ENCODE measurements at places on chromosomes 1 and 21.

- DNase-seq, result no peak
These were observed 138.3 kb downstream of the MAP3K21 start for GRCh38 chr1:233465745-233466343.

DNA sequence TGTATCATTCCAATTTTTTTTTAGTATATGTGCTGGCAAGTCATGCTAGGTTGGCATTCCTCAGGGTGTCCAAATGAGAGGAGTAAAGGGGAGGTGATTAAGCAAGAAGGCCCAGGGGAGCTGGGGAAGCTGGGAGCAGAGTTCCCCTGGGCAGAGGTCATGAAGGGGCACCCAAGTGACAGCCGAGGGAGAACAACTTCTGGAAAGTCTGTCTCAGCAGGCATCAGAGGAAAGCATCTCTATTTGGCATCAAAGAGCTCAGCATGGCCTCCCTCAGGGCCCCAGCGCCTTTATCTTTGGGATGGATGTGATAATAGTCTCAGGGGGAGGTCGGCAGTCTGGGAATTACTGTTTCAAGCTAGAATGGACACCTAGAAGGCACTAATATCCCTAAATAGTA is 5.0 kb upstream of the ENO1 start:
- no peak for DNase-seq

- DNase-seq, result no peak
These were observed 19.3 kb downstream of the TEX38 start for GRCh38 chr1:46690931-46691421.

GRCh38 chr1:157001304-157001703 is 44.2 kb downstream of the ARHGEF11 start:
- DNase-seq, result no peak

- peak; percentile 88 for DNase-seq
These were observed 10.9 kb downstream of the C1orf216 start for GRCh38 chr1:35707601-35708440.

DNA sequence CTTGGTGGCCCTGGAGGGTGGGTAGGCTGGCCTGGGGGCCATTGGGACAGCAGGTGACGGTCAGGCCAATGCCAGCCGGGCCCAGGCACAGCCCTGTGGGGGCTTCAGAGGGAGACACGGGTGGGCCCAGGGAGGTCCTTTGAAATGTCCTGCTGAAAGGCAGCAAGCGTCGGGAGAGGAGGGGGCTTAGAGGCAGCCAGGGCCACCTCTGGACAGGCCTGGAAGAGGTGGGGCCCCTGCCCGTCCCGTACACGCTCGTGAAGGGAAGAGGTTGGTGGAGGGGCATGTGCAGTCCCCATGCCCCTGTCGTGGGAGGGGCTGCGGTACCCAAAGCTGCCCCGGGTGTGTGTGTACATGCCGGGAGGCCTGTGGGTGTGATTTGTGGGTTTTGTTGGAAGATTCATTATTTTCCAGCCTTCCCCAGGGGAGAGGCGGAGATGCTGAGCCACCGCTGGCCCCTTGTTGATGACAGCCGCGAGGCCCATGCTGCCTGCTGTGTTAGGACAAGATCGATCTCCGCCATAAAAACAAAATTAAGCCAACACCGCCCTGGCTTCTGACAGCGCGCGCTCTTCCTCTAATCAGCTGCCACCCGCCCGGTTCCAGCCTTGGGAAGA is 3.4 kb upstream of the PLCH2 start:
- no peak for DNase-seq

- no peak for DNase-seq
These were observed 178.9 kb upstream of the GREM2 start for GRCh38 chr1:240790856-240791255.

- DNase-seq, result no peak
These were observed 141.9 kb upstream of the C1orf21 start for GRCh38 chr1:184244962-184245361.

DNA sequence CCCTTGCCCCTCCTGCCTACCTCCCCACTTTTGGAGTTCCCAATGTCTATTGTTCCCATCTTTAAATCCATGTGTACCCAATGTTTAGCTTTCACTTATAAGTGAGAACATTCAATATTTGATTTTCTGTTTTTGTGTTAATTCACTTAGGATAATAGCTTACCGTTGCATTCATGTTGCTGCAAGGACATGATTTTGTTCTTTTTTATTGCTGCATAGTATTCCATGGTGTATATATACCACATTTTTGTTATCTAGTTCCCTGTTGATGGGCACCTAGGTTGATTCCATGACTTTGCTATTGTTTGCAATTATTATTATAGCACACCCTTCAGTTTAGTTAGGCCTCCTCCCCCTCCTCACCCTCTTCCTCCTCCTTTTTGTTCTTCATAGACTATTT is 33.5 kb upstream of the ADAR start:
- no peak for DNase-seq

DNA sequence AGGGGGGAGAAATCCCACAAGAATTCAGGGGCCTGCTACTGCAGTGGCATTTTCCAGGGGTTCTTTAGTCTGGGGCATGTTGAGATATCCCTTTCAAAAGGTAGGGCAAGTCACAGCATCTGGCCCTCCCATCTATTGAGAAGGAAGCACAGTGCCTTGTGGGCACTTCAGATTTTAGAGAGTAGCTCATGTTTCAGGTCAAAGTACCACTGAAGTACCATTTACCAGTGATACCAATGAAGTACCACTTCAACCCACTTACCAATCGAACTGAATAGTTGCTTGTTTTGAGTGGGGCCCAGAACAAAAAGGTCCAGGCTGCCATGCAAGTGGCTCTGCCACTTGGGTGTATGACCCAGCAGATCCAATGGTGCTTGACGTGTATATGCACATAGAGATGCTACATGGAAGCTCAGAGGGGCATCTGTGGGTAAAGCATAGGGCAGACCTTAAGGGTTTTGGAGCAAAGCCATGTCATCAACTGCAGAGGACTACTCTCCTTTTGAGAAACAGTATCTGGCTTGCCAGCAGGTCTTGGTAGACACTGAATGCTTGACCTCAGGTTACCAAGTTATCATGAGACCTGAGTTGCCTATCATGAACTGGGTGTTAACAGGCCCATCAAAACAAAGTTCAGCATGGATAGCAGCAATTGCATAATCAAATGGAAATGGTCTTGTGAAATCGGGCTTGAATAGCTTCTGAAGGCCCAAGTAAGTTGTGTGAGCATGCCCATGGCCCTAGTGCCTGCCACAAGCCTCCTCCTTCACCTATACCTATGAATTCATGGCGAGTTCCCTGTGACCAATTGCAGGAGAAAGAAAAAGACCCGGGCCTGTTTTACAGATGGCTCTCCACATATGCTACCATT is 23.5 kb downstream of the PLA2G2D start:
- no peak for DNase-seq

DNA sequence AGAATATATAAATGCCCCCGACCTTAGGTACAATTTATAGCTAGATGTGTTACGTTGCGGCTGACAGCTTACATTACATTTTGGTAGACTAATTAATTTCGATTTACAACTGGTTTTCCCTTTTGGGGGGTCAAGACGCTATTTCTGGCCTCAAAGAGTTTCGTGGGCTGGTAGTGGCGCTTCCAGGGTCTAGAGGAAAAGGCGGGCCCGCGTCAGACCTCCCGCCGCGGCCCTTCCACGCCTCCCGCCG is 391 bp downstream of the IFT25 start:
- no peak for DNase-seq

GRCh38 chr1:47201179-47201578 is 11.3 kb upstream of the PDZK1IP1 start:
- no peak for DNase-seq

DNA sequence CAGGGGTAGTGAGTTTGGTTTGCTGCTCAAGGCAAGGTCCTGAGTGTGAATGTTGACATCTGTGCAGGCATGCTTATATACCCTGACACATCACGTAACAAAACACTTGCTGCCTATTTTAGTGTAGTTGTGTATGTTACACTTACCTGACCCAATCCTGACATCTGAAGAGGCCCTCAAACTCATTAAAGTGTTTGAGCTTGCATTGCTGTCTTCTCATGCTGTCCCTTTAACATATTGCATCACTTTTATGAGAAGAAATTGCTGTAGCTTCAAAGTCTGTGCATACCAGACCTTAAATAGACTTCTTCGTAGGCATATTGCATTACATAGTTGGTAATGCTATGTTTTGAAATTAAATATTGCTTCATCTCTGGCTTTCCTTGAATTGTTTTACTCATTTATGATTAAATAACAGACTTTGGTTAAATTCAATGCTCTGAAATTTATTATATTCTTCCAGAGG is at the start of gene KRTAP19-3:
TSS of gene KRTAP19-3 (minus strand) at position 51 of the 466 bp plus-strand sequence. CDS start 56 bp downstream, outside the sequence.
- no peak for DNase-seq

- no peak for DNase-seq
These were observed 21.9 kb downstream of the LGALS8 start for GRCh38 chr1:236545621-236546169.

- DNase-seq, result no peak
These were observed 18.4 kb downstream of the MTX1 start for GRCh38 chr1:155226910-155227260.

DNA sequence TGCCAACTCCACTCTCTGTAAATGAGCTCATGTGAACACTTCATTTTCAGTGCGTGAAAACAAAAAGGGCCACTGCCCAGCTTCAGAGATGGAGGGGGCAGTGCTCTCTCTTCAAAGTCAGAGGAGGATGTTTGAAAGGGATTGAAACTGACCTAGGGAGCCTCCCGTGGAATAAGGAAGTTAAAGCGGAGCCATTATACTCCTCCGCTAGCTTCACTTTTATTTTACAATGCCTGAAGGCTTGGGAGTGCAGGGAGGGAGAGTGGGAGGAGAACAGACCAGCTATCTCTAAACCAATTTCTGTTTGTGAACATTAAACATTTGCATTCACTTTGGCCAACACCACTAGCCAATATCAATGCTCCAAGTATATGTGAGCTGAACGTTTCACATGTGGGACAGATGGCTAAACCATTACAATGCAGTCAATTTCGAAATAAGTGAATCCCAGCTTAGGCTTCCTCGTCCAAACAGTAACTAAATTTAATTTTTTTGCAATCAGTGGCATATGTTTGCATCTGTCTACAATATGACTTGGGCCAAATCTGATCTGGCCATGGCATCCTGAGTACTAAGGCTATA is 126.9 kb downstream of the ESRRG start:
- DNase-seq, result no peak

DNA sequence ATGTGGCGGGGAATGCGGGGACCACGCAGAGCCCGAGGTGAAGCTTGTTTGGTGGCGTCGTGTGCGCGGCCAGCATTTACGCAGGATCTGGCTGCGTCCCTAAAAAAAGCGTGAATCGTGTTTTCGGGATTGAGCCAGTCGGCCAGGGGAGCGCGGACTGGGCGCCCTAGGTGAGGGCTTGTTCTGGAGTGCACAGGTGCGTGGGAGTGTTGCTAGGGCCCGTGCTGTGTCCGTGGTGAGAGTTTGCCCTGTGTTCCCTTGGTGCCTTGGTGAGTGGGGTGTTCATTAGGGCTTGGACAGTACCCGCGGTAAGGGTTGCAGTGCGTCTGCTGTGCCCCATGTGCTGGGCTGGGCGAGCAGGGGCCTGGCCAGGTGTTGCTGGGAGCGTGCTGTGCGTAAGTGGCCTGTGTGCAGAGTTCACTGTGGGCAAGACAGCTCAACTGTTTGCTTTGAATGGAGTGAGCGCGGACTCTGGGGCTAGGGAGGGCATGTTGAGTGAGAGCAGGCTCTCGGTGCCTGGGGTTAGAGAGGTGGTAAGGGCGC is 673 bp downstream of the CD46 start:
- DNase-seq, result no peak

DNA sequence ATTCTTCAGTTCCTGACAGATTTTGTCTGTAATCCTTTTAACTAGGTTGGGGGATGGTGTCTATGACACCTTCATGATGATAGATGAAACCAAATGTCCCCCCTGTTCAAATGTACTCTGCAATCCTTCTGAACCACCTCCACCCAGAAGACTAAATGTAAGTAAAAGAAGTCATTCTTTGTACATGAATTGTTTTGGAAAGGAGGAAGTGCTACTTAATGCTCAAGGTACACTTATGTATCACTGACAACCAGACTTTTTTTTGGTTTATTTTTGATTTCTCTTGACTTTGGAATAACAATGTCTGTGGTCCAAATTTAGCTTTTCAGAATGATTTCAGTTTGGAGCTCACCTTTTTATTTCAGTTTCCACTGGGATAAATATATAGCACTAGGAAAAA is 2.3 kb downstream of the DYRK3 start:
- no peak for DNase-seq

DNA sequence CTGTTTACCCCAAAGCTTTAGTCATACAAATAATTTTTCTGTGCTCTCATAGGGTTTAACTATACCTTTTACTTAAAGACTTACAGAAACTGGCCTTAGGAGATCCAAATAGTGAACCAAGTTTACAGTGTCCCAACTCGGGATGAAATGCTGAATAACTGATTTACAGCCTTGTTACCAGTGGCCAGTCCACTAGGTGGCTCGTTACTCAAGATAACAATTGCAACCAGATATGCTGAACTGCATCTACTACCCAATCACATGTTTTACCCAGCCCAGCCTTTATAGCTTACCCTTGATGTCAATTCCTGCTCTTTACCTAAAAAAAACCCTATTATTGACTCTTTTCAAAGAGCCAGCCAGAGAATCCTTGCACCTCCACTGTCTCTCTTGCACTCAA is 1148.8 kb upstream of the ADGRL4 start:
- DNase-seq, result no peak

DNA sequence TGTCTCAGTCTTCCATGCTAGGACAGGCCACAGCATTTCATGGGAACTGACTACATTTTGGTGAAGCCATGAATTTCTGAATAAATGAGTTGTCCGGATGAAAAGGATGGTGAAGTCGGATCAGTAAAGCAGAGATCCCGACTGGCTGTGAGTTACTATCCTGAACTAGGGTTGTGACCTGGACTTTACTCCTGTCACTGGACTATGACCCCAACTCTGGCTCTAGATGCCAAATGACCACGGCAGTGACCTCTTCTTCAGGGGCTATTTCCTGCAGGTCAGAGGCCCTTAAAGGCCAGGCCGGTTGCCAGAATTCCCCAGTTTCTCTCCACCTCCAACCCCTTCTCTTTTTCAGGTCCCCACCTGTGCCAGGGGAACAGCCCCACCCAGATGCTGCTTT is 1.7 kb upstream of the NECTIN4 start:
- no peak for DNase-seq

GRCh38 chr1:54931275-54931840 is 44.4 kb upstream of the DHCR24 start:
- no peak for DNase-seq

DNA sequence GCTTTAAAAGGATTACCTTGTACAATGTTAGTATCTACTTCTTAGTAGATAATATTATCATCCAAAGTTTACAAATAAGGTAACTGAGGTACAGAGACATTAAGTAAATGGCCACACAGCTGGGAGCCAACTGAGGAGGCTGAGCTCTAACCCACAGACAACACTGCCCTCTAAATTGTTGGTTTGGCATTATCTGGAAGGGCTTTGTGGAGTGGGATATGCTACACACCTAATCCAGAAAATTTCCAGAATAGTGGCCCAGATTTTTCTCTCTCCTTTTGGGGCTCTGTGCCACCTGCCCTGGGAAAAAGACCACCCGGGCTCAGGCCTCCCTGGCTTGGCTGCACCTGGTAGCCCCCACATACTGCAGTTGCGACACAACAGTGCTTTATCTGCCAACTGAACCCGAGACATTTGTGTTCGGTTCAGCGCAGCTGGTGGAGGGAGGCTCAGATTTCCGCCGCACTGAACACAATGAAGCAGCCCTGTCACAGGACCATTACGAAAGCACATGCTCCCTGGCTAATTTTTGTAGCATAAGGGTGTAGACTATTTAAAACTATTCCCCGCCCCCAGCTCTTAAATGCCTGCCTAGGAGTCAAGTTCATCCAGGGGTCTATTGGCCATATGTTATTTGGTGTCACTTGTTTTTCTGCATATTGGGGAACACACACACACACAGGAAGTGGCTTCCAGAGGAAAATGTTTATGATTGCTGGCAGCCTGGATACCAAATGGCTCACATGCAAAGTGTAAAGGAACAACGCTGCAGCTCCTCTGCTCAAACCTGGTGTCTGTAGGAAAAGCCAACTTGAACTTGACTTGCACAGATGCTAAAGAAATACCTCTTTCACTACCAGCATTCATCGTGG is 92.3 kb upstream of the ESRRG start:
- DNase-seq, result no peak

Data from D721Med (cell line).